Urinary bladder (tissue), 4 donors: ENCODE measurements at places on chromosomes 3 and 15.

DNA sequence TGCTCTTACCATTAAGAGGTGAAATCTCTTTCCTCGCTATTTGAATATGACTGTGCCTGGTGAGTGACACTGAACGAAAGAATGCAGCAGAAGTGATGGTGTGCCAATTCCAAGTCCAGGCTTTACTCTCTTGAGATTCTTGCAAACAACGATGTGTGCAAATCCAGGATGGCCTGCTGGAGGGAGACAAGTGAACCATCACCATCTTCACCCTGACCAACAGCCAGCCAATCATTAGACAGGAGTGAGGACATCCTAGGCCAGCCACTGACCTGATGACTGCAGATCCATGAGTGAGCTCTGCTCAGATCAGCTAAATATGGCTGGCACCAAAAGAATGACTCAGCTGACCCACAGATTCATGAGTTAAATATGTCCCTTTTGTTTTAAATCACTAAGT is 878.0 kb downstream of the PDCD6IP start:
- DNase-seq, result no peak

- DNase-seq, result no peak
Observed at GRCh38 chr3:49006408-49007067, 653 bp upstream of the WDR6 start.

DNA sequence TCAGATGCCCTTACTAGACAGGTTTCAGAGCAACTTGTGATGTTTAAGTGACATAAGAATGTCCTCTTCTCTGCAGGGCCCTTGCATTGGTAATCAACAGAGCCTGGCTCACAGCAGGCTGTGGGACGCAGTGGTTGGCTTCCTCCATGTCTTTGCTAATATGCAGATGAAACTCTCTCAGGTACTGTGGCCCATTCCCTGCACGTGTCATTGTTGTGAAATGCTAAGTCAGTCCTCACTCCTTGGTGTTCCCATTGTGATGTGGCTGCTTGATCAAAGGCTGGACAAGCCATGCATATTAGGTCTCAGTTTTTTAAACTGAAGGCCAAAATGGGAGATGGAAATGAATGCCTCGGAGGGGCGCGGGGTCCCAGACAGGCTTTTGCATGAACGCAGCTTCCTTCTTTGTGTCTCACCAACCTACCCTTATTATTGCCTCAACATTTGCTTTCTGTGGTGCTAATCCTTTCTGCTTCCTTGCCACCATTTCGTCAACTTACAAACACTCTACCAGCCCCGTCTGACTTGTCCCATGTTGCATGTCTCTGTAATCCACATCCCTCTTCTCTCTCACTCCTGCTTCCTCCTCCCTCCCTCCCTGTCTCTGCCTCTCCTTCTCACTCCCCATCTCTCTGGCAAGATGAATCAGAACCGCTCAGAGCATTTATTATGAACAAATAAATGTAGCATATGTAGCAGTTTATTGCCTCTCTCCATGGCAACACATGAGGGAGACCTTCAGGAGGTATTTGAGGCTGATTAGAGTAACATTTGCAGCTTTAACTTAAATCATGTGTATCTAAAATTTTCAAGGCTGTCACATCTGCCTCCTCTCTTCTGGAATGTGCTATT is 133.2 kb upstream of the CHRM5 start:
- DNase-seq, result no peak

GRCh38 chr3:46312991-46313390 is 40.9 kb upstream of the CCR2 start:
- DNase-seq, result no peak

GRCh38 chr3:177410730-177411129 is 213.4 kb upstream of the TBL1XR1 start:
- no peak for DNase-seq

DNA sequence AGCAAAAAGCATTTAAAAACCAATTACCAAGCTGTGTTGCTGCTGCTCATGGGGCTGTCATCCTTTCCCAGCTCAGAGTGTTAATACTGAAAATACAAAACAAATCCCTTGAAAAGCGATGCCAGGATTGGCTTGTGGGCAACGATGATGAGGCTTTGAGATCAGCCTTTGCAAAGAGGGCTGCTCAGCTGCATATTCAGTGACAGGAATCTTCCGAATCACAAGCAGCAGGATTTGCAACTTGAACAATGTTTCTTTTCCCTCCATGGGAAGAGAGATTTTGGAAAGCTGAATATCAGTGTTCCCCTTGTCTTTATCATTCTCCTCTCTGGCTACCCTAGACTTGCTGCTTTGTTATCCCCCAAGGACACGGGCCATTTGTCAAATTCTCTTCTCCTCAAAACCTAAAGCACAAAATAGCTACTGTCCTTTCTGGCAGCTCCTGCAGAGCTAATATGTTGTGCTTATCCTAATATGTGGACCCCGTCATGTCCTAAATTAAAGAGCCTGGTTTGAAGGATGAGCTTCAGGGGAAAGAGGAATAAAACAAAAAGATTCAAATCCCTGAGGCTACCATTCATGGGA is 375.8 kb downstream of the GAP43 start:
- DNase-seq, result no peak

DNA sequence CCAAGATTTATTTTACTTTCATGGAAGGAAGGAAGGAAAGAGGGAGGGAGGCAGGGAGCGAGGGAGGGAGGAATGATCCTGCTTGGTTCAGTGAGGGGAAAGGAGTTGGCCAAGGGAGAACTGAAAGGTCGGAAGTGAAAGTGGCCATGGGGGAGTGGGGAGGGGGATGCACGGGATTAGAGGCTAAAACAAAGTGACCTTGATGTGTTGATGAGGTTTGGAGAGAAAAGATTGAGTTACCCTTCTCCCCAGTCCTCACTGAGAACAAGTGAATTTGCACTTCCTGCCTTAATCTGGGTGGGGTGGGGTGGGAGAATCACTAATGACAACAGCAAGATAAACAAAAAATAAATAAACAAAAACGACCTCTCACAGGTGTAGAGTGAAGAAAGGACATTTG is 212.0 kb upstream of the TLE3 start:
- no peak for DNase-seq

DNA sequence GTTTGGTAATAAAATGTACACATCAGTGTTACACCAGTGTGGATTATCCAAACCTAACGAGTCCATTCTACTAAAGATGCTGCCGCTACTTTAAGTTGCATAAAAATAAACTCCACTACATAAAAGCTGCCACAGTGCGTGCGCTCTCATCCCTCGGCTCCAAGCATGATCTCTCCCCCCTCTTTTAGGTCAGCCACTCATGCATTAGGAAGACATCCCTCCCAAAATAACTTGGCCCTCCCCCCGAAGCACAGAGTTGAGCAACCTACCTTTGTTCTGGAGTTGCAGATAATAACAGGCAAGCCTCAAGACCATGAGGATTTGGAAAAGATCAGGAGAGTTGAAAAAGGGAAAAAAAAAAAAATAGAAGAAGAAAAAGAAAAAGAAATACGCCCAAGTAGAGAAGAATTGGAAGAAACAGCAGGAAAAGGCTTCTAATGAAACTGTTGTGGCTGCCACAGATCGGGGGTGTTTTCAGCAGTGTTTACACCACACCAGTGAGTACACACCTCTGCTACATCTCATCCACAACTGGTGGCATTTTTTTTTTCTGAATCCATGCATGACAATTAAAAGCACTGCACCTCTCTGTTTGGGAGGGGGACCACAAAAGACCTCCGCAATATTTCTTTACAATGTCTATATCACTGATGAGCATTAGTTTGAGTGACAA is 339.2 kb downstream of the FOXP1 start:
- DNase-seq, result no peak

- DNase-seq, result no peak
Observed at GRCh38 chr15:83458381-83458780, 11.2 kb downstream of the SH3GL3 start.

DNA sequence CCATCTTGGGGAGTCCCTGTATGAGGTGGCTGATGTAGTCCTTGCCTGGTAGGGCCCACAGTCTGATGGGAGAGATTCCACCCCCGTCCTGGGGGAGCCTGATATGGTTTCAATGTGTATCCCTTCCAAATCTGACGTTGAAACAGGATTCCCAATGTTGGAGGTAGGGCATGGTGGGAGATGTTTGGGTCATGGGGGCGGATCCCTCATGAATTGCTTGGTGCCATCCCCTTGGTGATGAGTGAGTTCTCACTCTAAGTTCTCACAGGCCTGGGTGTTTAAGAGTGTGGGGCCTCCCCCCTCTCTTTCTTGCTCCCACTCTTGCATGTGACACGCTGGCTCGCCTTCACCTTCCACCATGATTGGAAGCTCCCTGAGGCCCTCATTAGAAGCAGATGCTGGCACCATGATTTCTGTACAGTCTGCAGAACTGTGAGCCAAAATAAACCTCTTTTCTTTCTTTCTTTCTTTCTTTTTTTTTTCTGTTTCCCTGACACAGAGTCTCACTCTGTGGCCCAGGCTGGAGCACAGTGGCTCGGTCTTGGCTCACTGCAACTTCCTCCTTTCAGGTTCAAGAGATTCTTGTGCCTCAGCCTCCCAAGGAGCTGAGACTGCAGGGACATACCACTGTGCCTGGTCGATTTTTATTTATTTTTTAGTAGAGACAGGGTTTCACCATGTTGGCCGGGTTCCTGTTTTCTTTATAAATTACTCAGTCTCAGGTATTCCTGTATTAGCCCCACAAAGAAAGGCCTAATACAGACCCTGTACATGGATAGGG is 28.6 kb downstream of the ITGA11 start:
- no peak for DNase-seq

GRCh38 chr15:42087926-42088800 is 6.2 kb downstream of the PLA2G4D start:
- DNase-seq, result no peak

DNA sequence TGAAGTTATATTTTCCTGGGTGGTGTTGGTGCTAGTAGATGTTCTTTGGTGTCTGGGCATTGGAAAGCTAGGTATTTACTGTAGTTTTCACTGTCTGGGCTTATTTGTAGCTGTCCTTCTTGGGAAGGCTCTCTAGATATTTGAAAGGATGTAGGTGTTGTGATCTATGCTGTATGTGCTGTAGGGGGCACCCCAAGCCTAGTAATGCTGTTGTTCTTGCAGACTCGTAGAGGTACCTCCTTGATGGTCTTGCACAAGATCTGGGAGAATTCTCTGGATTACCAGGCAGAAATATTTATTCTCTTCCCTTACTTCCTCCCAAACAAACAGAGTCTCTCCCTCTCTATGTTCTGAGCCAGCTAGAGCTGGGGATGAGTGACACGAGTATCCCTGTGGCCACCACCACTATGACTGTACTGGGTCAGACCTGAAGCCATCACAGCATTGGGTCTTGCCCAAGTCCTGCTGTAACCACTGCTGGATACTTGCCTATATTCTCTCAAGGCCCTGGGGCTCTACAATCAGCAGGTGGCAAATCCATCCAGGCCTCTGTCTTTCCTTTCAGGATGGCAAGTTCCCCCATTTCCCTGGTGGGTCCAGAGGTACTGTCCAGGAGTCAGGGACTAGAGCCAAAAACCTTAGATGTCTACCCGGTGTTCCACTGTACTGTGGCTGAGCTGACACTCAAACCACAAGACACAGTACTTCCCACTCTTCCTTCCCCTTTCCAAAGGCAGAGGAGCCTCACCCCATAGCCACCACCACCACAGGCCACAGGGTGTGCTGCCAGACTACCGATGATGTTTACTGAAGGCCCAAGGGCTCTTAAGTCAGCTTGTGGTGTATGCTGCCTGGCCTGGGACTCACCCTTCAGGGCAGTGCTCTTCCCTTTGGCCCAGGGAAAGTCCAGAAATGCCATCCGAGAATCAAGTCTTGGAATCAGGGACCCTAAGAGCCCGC is 195.2 kb upstream of the DPPA4 start:
- DNase-seq, result no peak

DNA sequence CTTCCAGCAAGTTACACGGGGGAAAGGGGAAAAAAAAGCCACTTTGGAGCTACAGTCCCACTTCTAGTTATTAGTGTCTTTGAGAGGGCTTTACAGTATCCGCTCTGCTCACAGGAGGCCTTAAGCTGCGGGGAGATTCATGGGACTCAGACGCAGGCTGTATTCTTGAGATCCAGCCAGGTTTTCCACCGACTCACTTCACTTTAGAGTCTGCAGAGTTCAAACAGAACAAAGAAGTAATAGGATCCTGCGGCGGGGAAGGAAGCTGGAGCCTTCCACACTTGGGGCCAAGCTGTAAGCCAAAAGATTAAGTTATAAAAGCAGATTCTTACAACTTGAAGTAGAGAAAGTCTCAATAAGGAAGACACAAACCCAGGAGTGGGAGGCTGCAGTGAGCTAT is 60.2 kb upstream of the FAM174B start:
- DNase-seq, result peak; percentile 42

- DNase-seq, result no peak
Observed at GRCh38 chr3:184379358-184380184, at the start of gene CHRD. Gene CHRD, plus strand, starts transcription at chr3:184380054. Its CDS starts 265 bp downstream, at chr3:184380319.
